ENCODE measurements at places on chromosomes 5 and 9.

DNA sequence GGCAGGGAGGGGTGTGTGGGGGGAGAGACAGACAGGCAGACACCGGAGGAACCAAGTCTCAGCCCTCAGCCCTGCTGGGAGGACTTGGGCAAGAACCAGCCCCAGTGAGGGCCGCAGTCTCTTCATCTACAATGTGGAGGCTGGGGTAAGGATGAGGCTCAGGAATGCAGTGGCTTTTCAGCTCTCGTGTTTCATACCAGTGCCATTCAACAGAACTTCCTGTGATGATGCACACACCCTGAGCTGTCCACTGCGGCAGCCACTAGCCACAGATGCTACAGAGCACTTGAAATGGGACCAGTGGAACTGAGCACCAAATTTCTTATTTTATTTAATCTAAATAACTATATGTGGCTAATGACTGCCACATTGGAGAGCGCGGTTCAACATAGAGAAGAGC is 10.7 kb downstream of the CAMK2A start:
- DNase-seq = no peak

GRCh38 chr5:180439911-180440769 is 54.0 kb upstream of the CNOT6 start:
- DNase-seq = no peak

GRCh38 chr5:111472096-111472495 is 40.2 kb downstream of the STARD4 start:
- no peak for DNase-seq

GRCh38 chr5:172802567-172803176 is 31.4 kb upstream of the ERGIC1 start:
- DNase-seq = no peak

DNA sequence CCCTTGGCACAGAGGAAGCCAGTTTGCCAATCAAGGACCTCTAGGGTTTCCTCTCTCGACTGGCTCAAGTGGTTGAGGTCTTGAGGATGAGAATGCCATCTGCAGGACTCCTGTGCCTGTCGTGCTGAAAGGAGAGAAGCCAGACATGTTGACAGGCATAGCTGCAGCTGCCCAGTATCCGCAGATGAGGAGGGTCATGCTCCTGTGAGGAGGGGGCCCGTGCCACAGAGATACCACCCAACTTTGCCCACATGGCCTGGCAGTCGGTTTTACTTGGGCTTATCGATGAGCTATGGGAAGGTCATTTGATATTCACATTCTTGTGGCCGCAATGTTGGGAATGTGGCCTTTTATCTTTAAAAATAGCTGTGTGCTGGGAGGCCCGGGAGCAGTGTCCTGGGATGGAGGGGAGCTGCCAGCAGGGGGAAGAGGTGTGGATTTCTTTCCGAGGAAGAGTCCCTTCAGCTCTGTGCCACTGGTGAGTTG is 17.4 kb downstream of the FRMPD1 start:
- DNase-seq = no peak

GRCh38 chr9:116549786-116550660 is 137.1 kb upstream of the TRIM32 start:
- no peak for DNase-seq

DNA sequence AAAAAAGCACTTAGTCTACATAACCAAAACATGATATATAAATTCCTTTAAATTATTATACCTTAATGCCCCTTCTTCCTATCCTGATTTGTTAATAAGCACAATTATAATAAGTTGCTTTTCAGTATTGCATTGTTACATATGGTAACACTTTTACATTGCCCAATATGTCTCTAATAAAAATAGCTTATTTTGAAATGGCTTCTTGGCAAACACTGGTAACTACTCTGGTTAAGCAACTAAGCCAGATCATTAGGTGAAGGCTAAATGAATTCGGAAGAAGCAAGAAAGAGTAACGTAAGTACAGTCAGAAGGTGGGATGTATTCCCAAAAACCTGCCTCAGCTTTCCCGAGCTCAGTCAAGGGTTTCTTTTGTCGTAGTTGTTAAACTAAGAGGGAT is 85.3 kb downstream of the TTC39B start:
- no peak for DNase-seq

GRCh38 chr9:114791736-114792135 is 14.1 kb downstream of the TNFSF15 start:
- DNase-seq = no peak

- DNase-seq = no peak
These were observed 29.0 kb downstream of the LRRC70 start for GRCh38 chr5:62607615-62608014.

DNA sequence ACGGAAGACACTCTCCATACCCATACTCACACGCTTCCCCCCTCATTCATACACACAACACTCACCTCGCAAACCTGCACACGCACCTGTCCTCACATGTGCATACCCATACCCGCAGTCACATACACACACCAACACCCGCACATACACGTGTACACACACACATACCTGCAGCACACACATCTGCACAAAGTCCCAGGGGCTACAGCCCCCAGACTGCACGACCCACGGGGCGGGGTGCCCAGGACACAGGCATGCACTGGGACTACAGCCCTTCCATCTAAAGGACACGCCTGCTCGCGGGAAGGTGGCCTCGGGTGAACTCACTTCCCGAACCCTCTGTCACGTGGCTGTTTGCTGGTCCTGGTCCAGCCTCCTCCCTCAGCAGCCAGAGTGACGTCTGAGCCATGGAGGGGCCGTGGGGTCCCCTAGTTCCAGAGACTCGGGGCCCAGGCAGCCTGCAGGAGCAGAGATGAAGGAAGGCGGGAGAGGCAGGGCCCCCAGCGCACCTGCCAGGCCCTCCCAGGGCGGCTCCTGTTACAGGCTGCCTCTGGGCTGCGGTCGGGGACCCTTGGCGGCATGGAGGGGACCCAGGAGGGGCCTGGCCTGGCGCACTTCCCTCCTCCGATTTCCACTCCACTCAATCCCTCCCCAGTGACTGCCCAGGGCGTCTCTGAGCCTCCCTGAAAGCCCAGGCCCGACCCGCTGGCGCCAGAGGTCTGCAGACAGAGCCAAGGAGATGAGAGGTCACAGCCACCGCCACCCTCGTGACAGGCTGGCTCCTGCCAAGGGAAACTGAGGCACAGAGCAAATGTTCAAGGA is 8.1 kb downstream of the SLC12A7 start:
- DNase-seq = no peak
